ENCODE measurements at places on chromosomes 5 and 9.
A peak's percentile ranks its signal among the peaks of the same experiment; 100 is the strongest.

DNA sequence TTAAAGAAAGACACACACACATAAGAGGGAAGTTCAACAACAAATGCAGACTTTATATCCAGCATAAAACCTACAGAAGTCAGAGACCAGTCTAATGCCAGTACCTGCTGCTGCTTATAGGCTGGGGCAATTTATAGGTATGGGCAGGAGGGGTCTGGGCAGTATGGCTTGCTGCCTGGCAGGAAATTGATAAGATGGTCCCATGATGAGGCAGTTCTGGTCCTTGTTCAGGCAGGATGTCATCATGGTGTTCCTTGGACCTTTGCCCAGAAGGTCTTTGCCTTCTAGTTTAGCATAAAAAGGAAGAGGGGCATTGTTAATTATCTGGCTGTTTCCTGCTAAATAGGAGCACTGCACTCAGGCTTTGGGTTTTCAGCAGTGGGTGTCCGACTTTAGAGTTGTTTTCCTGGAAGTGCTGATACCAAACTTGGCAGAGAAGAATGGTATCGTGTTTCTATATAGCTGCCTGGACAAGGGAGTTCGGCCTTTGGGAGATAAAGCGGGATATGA lies 10.4 kb upstream of the PDCD1LG2 start:
- DNase-seq, result no peak

DNA sequence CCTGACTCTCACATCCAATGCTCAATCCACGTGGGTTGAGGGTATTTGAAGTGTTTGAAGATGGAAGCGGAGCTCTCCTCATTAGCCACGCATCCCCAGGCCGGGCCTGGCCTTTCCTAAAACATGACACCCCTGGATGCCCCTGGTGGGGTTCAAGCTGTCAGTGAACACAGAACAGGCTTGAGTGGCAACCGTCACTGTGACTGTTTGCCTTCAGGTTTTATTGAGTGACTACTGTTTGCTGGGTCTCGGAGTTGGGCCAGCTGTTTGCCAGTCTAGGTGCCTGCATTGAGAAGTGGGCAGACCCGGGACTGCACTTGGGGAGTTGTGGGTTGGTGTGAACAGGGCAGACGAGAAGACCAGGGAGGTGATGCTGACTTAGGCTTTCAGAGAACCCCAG lies 7.8 kb upstream of the OLFM1 start:
- DNase-seq, result no peak

DNA sequence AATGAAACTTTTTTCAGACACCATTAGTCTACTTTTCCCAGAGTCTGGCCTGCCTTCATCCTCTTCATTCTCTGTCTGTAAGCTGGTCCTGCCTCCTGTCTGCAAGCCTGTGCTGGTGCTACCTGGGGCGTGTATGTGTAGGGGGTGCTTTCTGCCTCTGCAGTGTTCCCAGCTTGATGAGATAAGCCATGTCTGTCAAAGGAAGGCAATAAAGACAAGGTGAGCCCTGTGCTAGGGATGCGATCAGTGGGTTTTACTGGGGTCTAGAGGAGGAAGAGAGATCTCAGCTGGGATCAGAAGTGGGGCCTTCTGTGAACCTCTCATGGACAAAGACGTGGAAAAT lies 78.0 kb upstream of the TGFBR1 start:
- no peak for DNase-seq

- peak; percentile 19 for DNase-seq
Measured at GRCh38 chr5:91383956-91384300, 811 bp upstream of the ARRDC3 start.

GRCh38 chr5:117623042-117623805 lies 1048.6 kb upstream of the SEMA6A start:
- no peak for DNase-seq

DNA sequence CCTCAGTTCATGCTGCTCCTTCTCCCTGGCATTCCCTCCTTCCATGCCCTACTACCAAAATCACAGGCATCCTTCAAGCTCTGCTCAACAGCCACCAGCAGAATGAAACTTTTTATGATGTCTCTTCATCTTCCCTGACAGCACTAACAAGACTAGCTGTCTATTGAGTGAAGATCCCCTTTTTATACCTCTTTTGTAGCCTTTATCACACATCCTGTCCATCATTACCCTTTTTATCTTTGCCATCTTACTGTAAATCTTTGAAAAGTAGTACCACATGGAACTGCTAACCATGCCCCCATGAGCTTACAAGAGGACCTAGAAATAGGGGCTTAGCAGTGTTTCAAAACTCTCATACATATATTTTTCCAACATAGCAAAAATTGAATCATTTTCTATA lies 10.8 kb upstream of the ADRB2 start:
- DNase-seq, result no peak

GRCh38 chr5:134462761-134463160 lies 51.1 kb upstream of the CDKN2AIPNL start:
- DNase-seq, result no peak

- DNase-seq, result peak; percentile 42
Measured at GRCh38 chr5:7759257-7759871, 91.6 kb downstream of the CFAP90 start.

DNA sequence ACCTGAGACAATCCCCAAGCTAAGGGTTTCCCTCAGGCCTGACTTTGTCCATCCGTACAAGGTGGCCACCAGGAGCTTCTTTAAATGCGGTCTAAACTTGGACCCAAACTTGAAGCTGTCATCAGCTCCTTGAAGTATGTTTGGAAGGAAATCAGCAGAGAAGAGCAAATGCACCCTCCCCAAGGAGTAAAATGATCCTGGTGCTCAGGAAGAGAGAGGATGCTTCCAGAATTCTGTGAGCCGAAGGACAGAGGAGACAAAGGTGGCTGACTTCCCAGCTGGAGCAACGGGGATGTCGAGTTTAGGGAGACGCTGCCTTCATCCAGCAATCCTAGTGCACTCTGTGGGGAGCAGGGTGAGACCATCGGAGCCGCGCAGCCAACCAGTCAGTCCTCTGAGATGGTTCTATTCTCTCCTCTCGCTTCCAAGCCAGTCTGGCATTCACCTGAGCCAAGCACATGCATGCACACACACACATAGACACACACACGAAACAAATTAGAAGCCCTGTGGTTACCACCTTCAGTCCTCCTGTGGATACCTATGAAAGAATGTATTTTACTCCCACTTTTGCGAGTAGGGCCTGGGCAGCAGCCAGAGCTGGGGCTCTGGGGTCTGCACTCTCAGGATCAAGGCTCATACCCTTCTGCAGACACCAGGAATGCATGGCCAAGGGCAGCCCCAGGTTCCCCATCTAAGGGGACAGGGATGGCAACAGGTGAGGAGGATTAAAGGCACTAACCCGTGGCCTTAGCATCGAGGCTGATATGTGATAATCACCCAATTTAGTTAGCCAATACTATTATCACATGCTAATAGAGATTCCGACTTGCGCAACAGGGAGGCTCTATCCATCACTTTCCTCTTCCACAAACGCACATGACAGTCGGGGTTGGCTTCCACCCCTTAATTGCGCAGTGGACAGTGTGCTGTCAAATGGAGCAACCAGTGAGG lies 75.8 kb downstream of the GTF3C4 start:
- DNase-seq, result no peak

- no peak for DNase-seq
Measured at GRCh38 chr9:116278326-116278725, 124.7 kb downstream of the PAPPA start.

- no peak for DNase-seq
Measured at GRCh38 chr5:132594170-132594569, 37.4 kb downstream of the RAD50 start.

DNA sequence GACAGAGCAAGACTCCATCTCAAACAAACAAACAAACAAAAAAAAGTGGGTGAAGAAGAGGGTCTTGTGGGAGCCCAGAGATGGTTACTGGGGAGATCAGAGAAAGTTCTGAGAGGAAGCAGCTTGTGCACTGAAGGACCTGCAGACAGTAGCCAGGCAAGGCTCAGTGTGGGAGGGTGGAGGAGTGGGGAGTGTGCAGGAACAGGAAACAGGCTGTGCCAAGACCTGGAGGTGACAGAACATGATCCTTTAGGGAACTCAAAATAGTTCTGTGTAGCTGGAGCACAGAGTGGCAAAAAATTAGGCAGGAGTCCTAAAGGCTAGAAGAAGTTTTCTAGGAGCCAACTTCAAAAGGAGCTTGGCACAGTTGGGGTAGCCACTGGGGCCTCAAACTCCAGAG lies 19.2 kb upstream of the NANS start:
- no peak for DNase-seq

GRCh38 chr5:10705747-10706146 lies 55.3 kb downstream of the DAP start:
- DNase-seq, result no peak

DNA sequence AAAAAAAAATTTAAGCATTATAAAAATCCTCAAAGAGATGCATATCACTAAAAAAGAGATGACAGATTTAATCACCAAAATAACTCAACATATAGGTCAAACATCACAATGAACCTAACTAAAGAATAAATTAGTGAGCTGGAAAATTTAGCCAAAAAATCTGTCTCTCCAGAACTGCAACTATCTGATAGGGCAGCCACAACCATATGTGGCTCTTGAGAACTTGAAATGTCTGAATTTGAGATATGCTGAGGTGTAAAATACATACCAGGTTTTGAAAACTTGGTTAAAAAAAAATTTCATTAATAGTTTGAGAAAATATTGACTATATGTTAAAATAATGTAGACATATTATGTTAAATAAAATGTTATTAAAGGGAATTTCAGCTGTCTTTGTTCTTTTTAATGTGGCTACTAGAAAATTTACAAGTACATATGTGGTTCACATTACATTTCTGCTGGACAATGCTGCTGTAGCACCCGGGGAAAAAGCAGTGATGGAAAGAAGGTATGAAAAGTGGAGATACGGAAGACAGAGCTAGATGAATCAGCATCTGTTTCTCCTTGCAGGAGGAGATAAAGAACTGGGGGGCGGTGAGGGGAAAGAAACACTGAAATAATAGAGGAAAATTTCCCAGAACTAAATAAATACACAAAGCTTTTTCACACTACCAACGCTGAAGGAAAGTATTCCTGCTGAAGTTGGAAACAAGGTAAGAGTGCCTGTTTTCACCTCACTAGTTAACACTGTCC lies 66.1 kb downstream of the DCP2 start:
- DNase-seq, result no peak

DNA sequence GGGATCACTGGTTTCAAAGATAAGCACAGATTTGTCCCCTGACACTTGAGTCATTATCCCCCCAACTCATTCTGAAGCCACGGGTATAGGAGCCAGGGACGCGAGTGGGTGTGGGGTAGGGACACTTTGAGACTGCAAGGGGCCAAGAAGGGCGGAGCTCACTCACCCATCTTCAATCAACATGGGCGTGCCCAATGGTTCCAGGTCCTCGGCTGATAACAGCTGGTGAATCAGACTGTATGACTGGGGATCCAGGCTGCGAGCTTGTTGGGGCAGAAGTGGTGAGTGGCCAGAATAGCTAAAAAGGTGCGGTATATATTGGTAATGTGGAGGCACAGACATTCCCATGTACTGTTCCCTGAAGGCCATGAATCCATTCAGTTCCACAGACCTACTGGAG lies 30.7 kb upstream of the NR5A1 start:
- no peak for DNase-seq

- no peak for DNase-seq
Measured at GRCh38 chr5:39076757-39077728, 2.8 kb upstream of the RICTOR start.
